ENCODE measurements at places on chromosomes 16 and 17.

DNA sequence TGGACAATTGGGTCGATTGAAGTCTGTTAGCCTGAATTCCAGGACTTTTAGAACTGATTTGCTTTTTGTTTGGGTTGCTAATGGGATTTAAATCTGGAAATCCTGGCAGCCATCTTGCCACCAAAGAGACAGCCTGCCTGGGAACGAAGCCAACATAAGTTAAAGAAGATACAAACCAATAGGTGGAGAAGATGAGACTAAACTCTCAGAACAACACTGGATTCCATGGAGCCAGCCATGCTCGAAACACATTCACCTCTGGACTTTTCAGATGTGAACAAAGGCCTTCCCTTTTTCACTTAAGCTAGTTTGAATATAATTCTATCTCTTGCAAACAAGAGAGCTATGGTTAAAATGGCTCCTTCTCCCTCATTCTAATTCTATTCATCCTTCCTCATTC is 135.9 kb downstream of the TOX3 start:
- no peak for DNase-seq

- DNase-seq: no peak
These were observed 9.5 kb upstream of the ARL4D start for GRCh38 chr17:43389046-43389947.

DNA sequence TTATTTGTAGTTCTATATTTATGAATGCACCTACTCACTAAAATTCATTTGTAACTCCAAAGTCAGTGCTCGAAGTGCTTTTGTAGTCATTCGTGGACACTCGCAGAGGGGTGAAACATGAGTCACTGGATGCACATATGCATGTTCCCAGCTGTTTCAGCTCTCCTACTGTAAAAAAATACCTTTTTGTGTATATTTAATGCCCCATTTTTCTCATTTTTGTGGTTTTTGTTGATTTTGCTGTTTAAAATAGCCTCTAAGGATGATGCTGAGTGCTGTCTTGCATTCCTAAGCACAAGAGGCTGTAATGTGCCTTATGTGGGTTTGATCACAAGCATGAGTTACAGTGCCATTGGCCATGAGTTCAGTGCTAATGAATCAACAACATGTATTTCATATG is 30.6 kb downstream of the CENPV start:
- DNase-seq: no peak

DNA sequence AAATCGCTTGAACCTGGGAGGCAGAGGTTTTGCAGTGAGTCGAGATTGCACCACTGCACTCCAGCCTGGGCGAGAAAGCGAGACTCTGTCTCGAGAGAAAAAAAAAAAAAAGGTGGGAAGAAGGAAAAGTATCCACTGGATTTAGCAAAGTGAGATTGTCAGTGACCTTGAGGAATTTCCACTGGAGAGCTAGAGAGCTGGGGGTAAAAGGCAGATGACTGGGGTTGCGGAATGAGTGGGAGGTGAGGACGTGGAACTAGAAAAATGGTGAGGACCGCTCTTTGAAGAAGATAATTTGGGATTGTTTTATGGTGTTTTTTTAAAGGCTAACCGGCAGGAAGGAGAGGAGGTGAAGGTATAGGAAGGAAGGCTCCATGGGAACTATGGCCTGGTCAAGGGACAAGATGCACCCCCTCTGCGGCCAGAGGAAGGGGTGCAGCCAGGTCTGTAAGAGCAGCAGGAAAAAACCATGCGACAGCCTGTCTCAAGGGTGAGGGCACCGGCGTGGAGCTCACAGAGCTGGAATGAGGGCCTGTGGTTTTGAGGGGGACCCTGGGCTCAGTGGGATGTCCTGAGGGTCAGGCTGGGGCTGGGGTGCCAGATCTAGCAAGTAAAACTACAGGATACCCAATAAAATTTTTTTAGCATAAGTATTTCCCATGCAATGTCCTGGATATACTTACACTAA is 694 bp upstream of the MLST8 start:
- no peak for DNase-seq

- DNase-seq: no peak
These were observed 256.6 kb upstream of the KCNJ16 start for GRCh38 chr17:69818467-69818866.

DNA sequence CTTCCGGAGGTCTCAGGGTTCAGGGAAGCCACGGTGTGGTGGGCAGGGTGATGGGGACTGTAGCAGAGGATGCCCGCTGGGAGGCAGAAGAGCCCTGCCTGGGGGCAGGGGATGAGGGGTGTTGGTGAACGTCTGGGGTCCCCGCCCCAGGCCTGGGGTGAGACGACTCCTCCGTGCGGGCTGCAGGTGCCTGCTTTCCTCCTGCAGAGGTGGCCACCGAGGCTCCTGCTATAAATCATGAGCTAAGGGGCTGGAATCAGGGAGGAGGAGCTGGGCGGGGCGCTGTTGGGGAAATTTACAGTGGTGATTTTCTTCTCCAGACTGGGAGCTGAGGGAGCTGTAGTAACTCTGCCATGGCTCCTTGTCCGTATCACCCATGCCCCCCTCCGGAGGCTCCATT is 167.0 kb downstream of the MRM1 start:
- no peak for DNase-seq

GRCh38 chr16:66849549-66849948 is 5.3 kb downstream of the CA7 start:
- DNase-seq: no peak

DNA sequence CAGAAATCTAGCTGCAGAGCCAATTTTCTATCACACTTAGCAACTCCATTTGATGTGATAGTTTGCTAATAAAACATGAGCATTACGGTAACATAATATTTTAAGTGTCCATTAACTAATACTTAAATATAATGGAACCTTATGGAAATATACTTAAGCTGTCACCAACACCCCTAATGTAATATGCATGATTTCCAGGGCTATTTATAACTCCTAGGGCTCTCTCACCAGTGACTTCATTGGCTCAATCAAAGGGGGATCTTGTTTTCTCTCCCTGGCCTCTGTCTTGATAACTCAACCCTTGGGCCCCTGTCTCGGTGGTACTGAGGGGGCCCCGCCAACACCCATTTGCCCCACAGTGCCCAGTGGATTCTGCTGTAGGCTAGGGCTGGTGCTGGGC is 170.4 kb downstream of the SALL1 start:
- DNase-seq: no peak

DNA sequence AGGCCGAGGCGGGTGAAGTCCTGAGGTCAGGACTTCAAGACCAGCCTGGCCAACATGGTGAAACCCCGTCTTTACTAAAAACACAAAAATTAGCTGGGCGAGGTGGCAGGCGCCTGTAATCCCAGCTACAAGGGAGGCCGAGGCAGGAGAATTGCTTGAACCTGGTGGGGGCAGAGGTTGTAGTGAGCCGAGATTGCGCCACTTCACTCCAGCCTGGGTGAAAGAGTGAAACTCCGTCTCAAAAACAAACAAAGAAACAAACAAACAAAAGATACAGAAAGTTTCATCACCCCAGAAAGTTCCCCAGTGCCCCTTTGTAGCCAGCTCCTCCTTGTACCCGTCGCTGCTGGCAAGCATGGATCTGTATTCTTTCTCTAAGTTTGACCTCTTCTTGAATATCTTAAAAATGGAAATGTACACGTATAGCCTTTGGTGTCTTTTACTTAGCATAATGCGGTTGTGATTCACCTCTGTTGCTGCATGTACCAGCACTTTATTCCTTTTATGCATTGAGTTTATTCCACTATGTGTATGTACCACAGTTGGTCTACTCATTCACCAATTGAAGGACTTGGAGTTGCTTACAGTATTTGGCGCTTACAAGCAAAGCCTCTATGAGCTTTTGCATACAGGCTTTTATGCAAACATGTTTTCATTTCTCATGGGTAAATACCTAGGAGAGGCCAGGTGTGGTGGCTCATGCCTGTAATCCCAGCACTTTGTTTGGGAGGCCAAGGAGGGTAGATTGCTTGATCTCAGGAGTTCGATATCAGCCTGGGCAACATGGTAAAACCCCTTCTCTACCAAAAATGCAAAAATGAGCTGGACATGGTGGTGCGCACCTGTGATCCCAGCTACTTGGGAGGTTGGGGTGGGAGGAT is 87.5 kb upstream of the CLEC18A start:
- no peak for DNase-seq

DNA sequence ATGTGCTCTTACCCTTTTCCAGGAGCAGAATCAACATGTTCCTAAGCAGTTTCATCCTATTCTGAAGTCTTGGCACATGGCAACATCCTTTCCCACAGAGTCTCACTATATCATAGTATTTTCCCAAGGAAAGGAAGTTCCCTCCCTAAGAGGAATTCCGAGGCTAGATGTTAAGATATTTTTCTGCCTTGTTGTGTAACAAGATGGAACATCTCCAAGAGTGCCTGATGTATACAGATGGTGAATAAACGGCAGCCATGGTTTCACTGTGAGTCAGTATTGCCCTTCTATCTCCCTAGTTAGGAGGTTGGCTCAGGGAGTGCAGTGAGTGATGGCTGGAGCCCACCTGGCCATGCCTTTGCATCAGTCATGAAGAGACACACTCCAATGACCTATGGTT is 48.2 kb downstream of the SPACA3 start:
- DNase-seq: no peak

GRCh38 chr17:8868529-8868951 is 1.1 kb upstream of the PIK3R6 start:
- no peak for DNase-seq

- DNase-seq: no peak
These were observed 42.0 kb downstream of the BAHCC1 start for GRCh38 chr17:81437191-81437651.

- DNase-seq: no peak
These were observed 48.5 kb upstream of the ZC3H18 start for GRCh38 chr16:88521674-88522073.

DNA sequence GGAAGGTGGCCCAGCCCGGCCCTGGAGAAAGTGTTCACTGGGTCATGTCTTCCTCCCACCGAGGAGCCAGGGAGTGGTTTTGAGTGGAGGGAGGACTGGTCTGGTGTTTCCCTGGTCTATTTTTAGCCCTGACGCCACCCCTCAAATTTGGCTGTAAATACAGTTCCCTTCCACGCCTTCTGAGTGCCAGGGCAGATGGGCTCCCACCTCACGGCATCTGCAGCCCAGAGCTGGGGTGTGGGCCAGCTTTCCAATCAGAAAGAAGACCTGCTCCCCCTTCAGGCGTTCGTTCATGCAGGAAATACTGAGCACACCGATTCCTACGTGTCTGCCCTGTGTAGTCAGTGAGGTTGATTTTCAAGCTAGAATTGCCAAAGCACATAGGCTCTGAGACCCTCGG is 53.7 kb downstream of the SNX20 start:
- DNase-seq: no peak

DNA sequence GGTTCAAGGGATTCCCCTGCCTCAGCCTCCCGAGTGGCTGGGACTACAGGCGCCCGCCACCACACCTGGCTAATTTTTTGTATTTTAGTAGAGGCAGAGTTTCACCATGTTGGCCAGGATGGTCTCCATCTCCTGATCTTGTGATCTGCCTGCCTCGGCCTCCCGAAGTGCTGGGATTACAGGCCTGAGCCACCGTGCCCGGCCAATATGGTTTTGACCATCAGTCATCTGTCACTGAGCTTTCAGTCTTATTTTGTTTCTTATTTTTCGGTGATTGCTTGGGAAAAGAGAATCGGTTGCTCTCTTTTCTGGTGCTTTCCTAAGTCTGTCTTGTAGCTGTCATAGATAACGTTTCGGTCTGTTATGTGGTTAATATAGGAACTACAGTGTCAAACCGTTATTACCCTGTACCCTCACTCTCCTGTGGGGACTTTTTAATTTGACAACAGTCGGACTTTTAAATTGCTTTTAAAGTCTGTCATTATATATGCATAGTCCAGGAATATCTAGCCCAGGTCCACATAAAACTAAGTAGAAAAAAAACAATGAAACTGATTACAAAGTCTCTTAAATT is 453.4 kb downstream of the KCNJ18 start:
- no peak for DNase-seq

DNA sequence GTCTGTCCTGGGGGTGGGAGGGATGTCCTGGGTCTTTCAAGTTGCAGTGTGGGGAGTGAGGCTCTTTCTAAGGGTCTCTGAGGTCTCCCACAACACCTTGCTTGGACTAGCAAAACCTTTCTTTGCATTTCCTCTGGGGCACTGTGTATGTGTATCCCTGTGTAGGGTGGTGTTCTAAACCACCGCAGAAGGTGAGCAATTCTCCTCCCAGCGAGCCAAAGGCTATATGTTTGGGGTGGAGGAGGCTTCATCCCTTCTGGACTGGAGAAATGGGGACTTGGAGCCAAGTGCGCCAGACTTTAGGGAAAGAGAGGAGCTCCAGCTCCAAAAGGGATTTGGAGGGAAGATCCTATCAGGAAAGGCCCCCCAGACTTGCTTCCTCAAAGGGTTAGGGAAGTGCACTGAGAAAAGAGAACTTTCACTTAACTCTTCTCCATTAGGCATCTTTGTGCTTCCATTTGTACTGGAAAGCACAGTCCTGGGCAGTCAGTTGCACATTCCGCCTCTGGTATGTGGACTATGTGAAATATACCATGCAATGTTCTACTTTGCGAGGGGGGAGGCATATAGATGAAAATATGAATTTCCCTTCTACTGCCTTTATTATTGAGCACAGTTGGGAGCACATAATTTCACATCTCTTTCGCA is 18.9 kb upstream of the HOXB9 start:
- no peak for DNase-seq

GRCh38 chr16:50547340-50548124 is 664 bp upstream of the NKD1 start:
- DNase-seq: no peak

DNA sequence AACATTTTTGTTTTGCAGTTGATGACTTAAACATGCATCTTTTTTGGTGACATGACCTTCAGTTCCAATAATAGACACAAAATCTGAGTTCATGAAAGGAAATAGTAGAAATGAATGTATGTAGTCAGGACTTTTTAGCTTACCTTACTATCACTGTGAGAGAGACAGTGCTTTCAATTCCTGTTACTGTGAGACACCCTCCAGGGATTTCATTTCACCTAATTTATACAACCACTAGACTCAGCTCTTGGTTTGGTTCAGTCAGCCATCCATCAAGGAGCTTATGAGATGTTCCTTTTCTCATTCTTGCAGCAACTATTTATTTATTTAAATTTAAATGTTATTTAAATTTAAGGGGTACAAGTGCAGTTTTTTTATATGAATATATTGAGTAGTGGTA is 77.9 kb downstream of the MAP2K4 start:
- no peak for DNase-seq

DNA sequence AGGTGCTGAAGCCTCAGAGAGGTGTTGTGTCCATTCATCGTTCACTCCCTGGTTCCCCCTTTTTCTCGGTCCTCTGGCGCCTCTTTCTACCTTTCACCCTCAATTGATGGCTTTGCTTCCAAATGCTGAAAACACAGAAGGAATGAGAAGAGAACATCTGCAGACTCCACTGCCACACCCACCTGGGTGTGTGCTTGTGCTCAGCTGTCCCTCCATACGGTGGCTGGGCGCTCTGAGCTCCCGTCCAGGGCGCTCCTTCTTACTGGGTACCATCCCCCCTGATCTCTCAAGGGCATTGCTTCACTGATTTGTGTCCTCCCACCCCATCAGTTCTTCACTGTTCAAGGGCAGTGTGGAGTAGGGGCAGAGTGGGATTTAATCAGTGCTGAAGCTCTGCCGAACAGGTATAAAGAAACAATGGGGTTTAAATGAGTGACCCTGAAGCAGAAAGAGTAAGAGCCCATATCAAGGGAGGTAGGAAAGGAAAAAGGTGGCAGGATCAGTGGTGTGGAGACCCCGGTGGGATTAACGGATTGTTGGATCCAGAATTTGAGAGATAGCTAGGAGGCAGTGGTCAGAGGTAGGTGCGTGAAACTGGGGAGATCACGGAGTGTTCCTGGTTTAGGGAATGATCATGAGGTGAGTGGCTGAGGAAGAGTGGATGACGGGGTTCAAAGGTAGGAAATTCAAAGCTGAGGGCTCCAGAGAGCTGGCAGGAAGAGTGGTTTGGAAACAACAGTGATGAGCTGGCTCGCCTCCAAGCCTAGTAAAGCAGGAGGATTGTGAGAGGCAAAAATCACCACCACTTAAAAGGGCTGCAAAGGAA is 40.8 kb downstream of the MRTFB start:
- DNase-seq: no peak

Data from NCI-H510A (cell line).